Stimulated activated CD4-positive, alpha-beta T cell treated with anti-CD3 and anti-CD28 coated beads, Interleukin-1b, Interleukin-23, amount 100 ng/mL, for 1 hour (primary cell): ENCODE measurements at places on chromosomes 7 and 10.

DNA sequence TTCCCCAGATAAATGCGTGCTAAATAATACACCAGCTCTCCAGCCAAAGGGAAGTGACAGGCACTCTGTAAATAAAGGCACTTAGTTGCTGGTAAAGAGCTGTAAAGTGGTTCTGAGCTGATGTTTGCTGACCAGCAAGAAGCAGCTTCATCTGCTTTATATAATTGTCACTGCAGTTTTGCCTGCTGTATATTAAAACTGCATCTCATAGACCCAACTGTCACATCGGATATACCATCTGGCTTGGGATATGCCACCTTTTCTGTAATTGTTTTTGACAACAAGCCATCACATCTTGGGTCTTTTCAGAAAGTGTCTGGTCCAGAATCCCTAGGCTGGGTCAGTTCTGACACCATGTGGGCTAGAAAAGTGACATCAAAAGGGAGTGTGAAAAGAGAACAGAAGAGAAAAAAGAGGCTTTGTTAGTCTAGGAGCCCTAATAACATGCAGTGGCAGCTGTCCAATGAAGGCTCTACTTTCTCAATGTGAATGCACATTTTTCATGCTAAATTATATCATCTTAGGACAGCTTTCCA is 697.6 kb downstream of the KCNMA1 start:
- DNase-seq, result no peak

DNA sequence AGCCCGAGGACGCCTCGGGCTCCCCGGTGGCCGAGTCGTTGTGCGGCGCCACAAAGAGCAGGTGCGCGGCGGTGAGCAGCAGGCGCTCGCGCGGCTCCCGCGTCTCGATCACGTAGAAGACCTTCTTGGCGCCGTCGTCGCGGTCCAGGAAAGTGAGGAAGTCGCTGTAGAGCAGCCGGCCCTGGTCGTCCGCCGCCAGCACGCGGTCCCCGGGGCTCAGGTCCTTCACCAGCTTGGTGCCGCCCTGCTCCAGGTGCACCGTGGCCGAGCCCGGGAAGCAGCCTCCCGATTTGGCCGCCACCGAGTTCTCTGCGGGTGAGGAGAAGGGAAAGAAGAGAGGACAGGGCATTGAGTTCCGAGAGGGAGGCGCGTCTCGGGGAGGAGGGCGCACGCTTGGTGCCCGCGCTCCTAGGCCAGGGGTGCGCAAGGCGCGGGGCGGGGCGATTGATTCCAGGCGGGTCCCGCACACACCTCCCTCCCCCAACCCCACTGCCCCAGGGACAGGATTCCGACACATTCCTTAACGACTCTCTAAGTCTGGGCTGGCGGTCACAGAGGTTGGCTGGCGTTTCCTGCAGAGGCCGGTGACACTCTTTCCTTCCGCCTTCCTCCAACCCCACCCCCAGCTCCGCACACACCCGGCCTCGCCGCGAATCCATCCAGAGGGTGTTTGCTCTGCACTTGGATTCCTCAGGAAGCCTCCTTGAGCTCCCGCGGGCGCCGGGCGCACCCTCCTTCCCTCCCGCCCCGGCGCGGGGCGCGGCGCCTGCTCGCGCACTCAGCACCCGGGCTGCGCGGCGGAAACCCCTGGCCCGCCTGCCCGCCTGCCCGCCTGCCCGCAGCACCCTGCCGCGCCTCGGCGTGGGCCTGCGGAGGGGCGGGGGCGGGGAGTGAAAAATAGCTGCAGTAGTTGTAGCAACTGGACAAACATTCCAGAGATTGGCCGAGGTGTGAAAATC is 8.6 kb downstream of the SHH start:
- no peak for DNase-seq

- no peak for DNase-seq
These were observed 4.7 kb upstream of the OPN4 start for GRCh38 chr10:86649471-86650150.

DNA sequence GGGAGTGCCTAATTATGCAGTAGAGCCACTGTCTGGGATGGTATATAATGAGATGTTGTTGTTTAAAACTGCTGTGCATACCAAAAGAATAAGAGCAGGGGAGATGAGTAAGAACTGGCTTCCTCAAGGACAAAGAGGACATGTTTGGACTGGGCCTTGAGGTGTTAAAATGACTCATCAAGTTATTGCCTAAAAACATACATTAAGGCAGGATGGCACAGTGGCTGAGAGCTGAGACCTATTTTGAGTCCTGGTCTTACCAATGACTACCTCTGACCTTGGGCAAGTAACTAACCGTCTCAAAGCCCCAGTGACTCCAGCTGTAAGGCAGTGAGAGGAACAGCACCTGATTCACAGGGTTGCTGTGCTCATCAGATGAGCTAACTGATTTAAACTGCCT is 71.1 kb downstream of the CFAP58 start:
- DNase-seq, result no peak

GRCh38 chr10:61653699-61654098 is 9.0 kb upstream of the CABCOCO1 start:
- no peak for DNase-seq

- no peak for DNase-seq
These were observed 871 bp upstream of the GTF2IRD1 start for GRCh38 chr7:74452748-74453321.
